ENCODE measurements at places on chromosomes 3 and 15.

DNA sequence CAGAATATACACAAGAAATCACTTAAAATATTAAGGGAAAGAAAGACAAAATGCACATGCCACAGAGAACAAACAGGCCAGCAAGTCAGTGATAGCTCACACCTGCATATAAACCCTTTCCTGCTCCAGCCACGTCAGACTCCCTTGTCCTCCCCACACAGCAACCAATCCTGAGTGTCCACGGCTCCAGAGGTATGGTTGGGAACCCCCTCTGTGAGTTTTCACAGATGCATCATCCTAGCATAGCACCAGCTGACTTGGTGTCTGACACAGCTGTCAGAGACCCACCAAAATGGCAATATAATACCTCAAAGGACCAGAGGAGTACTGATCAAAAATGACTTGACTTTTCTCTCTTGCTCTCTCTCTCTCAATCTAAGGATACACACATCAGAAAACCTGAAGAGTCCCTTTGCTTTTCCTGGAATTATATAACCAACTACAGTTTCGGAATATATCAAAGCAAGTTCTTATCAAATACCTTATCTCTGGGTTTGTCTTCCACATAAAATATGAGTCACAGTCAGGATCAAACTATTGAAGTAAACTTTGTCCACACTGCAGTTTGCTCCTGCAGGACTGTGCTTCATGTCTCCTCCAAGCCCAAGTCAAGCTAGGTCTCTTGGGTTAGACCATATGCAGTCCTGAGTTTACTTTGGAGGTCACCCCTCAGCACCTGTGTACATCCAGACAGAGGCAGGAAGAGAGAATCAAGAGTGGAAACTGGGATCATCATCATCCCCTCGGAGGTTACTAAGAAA is 187.1 kb upstream of the THBS1 start:
- no peak for DNase-seq

DNA sequence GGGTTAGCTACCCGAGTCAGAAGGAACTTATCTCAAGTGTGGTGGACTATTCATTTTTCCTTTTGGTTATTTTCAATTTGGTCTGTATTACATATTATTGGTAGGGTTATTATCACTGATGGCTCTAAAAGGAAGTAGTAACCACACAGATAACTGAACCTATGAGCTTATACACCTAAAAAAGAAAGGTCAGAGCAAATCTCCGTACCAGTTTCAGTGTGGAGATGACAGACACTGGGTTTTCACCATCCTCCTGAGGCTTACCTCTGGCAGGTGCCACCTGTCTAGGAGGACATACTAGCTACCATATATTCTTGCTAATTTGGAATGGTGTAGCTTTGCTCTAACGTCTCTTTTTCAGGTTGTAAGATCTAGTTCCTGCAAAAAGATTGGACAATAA is 10.2 kb downstream of the GAP43 start:
- no peak for DNase-seq

DNA sequence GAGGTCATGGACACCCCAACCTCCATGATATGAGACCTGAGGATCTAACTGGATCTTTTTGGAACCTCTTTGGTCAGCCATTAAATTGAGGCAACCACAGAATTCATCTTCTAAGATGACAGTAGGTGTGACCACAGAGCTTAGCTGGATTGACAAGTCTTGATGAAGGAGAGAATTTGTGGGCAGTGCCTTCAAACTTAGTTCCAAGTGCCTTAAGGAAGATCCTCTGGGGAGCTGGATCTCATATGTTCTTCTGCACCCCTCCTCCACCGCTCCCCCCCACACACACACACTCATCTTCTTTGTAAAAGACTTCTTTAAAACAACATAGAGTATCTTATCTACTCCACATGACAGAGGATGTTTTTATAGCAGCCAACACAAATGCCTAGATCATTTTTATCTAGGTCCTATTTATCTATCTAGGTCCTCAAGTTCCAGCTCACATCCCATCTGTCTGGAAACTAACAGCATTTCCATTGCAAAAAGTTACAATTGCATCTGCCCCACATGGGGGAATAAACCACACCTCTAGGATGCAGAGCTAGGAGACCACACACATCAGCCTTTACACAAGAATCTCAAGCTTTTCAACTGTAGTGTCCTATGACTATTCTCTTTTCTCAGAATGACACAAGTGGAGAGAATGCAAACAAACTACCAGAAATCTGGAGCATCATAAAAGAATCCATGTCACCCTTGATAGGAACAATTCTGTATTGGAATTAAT is 37.4 kb downstream of the WWTR1 start:
- peak; percentile 68 for DNase-seq

- no peak for DNase-seq
Measured at GRCh38 chr3:66572938-66573710, 72.3 kb upstream of the LRIG1 start.

DNA sequence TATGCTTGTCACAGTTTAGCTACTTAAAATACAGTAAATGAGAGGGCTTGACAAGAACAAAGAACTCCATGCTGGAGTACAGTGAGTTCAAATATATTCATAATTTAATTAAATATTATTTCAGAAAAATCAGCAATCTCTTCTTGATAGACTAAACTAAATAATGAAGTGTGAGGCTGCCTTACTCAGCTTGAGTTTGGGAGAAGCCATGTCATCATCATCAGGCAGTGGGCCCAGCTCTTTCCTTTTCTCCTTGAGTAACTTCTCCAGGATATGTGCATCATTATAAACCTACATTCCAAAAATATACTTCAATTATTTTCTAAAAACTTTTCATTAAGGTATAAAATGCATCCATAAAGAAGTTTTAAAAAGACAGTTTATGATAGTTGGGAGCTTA is 70.5 kb downstream of the PBRM1 start:
- peak; percentile 4 for DNase-seq

DNA sequence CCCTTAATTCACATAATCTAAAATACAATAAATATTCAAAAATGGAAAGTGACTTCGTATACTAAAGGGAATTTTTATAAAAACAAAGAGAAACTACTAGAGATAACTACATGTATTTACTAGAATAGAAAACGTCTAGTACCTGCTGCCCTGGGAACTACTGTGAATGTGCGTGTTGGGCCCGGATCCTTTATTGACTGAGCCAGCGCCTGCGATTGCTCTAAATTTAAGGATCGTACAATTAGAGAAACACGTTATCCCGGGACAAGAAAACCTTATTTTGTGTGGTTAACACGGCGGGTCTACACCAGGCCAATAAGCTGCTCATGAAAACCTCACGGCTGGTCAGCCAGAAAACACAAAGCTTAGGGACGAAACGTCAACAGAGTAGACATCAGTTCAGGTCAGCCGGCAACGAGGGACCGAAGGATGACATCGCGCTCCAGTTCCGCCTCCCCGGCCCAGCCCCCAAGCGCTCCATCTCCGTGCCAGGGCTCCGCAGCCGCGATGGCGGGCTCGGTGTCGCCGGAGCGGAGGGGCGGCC is 555 bp downstream of the TM2D3 start:
- DNase-seq = no peak

GRCh38 chr3:127480196-127480954 is 110.2 kb downstream of the TPRA1 start:
- DNase-seq = no peak

DNA sequence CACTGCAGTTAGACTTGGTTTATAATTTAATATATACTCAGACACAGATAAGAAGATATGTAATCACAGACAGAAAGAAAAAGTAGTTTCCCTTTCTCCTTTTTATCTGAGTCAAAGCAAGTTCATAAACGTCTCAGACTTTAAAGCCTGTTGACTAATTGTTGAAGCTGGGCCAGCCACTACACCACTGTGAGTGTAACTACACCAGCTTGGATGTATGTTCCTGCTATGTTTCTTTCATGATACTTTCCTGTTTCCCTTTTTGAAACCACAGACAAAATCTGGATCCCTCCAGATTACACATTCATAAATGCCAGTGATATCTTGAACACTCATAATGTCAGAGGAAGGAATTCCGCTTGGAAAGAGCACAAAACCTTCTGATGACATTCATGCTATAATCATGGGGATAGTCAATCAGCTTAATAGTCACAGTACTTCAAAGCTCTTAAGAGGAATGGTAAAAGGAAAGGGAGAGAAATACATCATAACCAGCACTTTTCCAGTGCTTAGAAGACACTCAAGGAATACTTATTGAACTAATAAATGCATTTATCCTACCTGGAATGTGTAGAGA is 32.0 kb downstream of the KCNMB2 start:
- DNase-seq = no peak

DNA sequence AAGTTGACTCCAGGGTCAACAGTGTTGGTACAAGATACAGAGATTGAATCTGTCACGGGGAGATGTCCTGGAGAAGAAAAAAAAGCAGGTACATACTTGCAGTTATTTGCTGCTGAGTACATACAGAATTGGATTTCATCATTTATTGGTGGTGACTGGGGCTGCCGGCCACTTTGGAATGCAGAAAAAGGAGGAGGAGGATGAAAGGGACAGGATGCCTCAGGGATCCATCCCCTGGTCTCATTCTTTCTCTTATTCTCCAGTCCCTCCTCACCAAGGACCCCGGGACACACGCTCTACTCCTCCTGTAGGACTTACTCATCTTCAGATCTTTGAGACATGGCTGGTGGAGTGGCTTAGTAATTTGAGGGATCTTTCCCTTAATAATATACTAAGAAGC is 30.0 kb upstream of the MEIS2 start:
- no peak for DNase-seq

- no peak for DNase-seq
Measured at GRCh38 chr3:112136959-112137693, 4.1 kb upstream of the GCSAM start.

- no peak for DNase-seq
Measured at GRCh38 chr15:77186594-77187011, 115.7 kb upstream of the TSPAN3 start.

- DNase-seq = no peak
Measured at GRCh38 chr15:101451266-101451799, 38.2 kb downstream of the PCSK6 start.

DNA sequence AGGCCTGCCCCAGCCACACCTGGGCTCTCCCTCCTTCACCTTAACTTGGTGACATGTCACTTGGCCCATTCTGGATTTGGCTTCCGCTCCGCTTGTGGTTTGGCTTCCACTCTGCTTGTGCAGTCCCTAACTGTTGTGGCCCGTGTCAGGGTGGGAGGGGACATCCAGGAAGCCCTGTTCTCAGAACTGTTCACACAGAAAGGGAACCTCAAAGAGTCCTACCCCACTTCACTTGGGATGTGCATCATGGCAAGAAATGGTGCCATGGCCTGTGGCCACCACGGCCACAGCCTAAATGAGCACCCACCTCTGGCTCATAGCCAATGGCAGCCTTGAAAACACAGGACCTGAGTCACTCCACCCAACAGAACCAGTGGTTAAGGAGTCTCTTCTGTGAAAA is 63.4 kb downstream of the CYP19A1 start:
- DNase-seq = no peak

DNA sequence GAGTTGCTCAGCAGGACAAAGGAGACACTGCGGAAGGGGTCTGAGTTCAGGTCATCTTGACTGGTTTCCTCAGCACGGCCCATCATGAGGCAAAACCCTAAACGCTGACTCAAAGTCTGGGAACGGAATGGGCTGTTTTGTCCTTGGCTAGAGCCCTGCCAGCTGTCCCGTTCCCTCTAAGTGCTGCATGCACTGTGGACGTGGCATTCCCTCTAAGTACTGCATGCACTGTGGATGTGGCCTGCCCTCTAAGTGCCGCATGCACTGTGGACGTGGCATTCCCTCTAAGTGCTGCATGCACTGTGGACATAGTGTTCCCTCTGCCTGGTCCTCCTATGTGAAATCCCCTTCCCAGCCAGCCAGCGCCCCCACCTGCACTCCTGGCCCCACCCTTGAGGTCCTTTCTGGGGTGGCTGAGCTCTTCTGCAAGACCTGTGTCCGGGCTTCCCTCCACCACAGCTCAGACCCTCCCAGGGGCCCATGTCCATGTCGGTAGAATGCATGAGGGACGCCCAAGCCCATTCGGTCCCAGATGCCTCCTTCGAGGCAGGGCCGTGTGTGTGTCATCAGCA is 36.7 kb downstream of the TM2D3 start:
- peak; percentile 15 for DNase-seq

GRCh38 chr3:88707837-88708236 is 399.6 kb upstream of the EPHA3 start:
- no peak for DNase-seq

DNA sequence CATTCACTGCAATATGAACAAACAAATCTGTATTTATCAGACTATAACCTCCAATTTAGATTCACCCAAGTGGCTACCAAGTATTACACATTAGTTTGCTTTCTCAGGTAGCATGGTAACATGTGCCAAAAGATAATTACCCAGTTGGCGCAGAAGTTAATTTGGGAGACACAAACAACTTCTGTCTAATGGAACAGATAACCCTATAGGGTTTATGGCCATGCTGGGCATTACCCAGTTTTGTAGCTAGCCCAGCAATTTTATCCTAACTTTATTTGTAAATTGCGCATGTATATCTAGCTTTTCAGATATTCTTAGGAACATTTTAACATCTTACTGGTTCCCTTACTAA is 780 bp downstream of the RPL22L1 start:
- no peak for DNase-seq

DNA sequence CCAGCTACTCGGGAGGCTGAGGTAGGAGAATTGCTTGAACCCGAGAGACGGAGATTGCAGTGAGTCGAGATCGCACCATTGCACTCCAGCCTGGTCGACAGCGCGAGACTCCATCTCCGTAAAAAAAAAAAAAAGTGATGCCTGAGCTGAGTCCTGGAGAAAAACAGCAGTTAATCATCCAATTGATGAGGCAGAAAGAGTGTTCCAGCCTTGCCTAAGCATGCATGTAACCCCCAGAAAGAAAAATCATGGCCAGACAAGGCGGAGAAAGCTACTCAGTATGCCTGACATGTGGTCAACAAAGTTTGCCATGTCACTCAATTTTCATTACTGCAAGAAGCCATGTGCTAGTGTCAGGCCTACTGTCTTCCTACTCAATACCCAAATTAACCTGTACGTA is 593.1 kb upstream of the MDFIC2 start:
- no peak for DNase-seq

DNA sequence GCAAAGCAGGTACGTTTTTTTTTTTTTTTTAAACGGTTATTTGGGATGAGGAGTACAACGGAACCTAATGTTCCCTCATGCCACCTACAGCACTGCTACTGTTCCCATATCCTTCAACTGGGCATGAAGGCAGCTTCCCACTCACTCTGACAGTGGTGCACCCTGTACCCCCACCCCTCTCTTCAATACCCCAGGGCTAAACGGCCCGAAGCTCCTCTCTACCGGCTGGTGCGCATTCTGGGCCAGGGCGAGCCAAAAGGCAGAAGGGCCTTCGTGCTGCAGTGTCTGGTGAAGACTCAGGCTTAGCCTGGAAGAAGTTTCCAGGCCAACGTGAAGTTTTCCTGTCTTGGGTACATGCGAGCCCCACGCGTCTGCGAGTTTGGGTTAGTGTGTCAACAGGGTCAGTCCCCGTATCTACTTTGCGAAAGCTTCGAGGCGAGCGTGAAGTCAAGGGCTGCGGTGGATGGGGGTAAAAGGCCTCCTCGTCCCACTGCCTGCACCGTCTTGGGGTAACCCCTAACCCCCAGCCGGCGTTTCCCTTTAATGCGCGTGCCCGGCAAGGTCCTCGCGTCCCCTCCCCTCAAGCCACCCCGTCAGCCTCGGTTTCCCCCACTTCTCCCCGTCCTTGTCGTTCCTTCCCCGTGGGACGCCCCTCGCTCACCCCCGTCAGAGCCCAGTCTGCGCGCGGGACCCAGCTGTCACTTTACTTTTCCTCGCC is 765 bp upstream of the UBE2E2 start:
- no peak for DNase-seq

- DNase-seq = no peak
Measured at GRCh38 chr3:113454630-113455029, 13.3 kb upstream of the CFAP44 start.

- no peak for DNase-seq
Measured at GRCh38 chr3:195873281-195873887, 35.0 kb downstream of the TNK2 start.

Measured in GM04504 (cell line).